ENCODE measurements at places on chromosomes 7 and 10. TPM values are rescaled to one million over a fixed set of nuclear protein-coding genes. Genes with fewer than 3 reads are reported as not detected.

DNA sequence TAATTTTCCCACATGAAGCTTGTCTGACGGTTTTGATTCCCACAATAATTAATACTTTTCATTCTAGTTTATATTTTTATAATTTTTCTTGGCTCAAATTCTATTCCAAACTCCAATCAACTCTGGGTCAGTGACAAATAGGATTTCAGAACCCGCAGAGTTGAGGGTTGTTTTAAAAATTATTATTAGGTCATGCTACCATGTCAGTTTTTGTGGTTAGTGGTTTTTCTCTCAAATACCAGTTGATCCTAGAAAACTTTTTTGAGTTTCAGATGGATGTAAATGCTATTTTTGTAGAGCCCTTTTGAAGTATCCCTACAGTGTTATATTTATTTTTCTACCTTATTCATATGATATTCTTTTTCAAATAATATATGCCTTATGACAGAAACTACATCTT, 237.4 kb downstream of the SEMA3D start:
- no peak for DNase-seq

DNA sequence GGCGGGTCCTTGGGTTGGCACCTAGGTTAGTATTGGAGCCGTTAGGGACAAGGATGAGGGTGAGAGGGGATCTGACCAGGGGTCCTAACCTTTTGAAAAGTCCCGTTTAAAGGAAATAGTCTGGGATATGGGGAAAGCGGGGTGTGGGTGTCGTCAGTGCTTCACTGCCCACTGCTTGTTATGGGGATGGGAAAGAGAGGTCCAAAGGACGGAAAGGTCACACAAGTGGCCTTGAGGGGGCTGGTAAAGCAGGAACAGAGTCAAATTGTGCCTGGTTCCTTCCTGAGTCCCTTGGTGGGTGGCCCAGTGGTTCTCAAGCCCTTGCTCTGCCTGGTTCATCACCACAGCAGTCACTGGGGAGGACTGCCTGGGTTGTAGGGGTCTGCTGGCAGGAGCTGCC, 2.6 kb upstream of the ZNF775 start:
- no peak for DNase-seq

GRCh38 chr7:135328053-135328452, 94.4 kb downstream of the STRA8 start:
- DNase-seq = no peak

SLC16A9 gene
- 3.3 TPM for polyA plus RNA-seq

DNA sequence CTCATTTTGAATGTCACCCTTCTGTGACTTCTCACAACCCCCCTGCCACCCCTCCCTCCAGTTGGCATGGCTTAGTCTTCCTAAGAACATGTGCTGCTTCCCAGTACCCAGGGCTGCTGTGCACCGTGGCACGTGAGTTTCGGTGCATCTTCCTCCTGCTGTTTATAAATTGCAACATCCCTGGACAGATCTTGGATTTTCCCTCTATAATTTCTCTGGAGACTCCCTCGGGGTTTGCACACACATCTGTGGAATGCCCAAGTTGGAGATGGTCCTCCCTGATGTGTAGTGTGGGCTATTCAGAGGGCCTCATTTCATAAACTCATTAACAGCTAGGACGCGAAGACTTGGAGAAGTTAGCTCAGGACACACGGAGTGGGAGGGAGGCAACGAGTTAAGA, 52.9 kb downstream of the IKZF1 start:
- DNase-seq = no peak

DNA sequence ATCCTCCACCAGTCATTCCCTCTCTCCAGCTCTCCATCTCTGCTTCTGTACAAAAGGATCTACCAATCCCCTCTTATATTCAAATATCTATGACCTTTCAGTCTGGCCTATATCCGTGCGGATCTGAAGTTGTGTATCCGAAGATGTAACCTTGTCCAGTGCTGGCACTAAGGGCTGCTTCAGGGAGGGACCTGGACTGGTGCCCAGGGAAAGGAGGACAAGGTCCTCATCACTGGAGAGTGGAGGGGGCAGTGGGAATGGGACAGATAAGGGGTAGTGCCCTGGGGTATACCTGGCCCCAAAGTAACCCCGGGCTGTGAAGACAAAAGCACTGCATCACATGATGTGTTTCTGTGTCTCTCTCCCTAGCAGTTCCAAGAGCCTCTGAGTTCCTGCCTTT, 1.8 kb downstream of the TMEM225B start:
- no peak for DNase-seq

GRCh38 chr7:158487631-158488151, 99.9 kb downstream of the PTPRN2 start:
- no peak for DNase-seq

- DNase-seq = no peak
Measured at GRCh38 chr7:83947260-83947659, 247.3 kb downstream of the SEMA3A start.

DNA sequence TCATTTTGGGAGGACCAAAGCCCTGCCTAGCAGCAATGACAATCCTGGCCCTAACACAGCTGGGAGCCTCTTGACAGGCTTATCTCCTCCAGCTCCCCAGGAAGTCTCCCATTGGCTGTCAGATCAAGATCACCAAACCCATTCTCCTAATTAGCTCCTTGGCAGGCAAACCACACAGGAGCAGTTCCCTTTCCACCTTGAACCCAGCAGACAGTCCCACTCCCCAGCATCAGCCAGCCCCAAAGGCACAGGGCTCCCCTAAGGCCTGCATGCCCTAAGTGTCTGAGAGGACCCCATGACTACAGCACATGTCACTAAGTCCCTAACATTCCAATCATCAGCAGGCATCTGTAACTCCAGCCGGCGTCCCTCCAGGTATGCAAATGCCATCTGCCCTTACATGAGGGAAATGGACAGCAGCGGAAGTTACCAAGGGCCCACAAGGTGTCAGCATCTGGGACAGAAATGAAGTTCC, 348.5 kb downstream of the KCNMA1 start:
- DNase-seq = no peak

DNA sequence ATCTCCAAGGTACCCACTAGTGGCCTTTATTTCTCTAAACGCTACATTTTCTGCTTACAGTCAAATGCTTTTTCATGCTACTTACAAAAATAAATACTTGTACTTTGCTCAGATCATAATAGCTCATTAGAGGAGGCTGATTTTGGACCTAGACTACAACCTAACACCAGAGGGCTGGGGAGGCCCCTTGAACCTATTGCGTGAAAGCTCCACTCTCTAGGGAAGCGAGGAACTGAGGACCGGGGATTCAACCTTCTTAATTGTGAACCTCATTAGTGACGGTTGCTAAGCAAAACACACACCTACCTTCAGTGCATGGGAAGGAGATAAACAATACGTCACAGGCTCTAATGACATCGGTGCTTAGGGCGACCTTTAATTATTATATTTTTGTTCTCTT, 92.1 kb downstream of the EBF3 start:
- no peak for DNase-seq

DNA sequence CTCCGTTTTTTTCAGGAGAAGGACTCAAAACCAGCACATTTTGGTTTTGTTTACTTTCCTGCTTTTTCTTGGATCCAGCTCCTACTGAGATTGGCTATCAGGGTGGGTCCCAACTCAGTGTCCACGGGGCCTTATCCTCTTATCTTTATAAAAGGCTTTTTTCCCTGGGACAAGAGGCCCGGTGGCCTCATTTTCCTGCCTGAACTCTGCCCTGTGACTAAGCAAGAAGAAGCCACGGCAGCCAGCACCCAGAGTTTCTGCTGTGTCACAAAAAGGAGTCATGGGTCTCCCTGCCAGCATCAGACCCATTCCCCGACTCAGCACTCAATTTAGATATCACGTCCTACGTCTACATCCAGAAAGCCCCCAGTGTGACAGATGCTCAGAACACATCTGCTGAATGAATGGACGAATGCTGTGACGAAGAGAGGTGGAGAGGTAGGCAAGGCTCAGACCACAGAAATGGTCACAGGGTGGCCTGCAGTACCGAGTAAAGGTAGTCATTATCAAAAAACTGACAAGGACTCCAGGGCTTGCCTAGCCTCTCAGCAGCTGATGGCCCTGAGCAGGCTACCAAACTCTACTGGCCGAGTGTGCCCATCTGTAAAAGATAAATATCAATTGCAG, 16.7 kb downstream of the DLG5 start:
- no peak for DNase-seq

DNA sequence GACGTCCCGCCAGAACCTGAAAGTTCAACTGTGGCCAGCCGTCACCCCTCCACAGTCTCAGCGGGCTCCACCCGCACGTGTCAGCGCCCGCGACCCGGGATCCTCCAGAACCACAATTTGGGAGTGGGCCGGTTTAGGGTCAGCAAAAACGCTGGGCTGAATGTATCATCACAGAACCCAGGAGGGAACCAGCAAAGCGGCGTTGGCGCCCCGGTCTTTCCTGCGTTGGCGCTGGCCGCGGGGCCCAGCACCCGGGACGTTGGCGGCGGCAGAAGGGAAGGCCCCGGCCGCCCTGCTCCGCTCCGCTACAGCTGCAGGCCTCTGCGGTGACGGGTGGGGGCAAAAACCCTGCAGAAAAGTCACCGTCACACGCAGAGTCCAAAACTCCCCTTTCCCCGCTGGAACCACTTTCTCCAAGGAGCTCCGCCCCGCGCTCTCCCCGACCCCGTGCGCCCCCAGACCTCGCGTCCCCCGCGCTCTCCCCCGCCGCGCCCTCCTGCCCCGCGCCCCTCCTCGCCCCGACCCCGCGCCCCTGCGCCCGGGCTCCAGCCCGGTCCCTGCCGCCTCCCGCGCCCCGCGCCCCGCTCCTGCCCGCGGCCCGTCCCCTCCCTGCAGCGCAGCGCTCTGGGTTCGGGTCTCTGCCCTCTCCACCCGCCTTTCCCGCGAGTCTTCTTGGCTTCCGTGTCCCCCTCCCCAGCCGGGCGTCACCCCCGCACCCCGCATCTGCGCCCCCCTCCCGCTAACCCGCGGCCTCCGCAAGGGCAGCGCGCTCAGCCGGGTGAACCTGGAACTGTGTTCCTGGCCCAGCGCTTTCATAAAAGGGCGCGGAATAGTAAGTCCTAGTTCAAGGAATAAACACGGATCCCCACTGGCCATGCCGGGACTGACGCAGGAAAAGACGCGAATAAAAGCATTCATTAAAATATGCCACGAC, 24.0 kb upstream of the RNF32 start:
- no peak for DNase-seq

DNA sequence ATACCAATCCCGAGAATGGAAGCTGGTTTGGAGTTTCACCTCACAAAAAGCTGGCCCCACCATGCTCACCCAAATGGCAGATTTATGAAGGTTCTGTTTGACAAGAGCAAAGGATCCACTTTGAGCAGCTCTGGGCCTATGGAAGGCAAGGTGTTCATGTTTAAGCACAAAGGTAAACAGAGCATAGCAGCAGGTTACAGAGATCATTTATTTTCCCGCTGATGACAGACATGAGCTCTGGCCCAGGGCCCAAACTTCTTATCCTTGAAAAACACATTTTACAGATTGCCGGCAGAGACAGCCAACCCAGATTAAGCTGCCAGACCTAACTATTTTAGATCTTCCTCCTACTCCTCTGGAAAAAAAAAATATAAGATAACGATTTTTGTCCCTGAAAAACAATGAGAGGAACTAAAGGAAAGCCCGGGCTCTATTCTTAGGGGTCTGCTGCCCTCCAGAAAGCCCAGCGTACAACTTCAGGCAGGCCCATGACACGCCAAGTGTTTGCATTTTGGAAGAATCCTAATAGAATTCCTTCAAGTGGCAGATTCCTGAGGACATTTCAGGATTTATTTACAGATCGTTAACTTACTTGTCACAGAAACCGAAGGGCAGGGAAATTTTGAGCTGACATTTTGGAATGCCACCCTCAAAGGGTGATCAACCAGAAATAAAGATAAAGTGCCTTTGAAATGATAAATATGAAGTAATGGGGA, 40.0 kb downstream of the SYPL1 start:
- DNase-seq = no peak

Data from forelimb muscle (tissue), 1 donor.